ENCODE measurements at places on chromosomes 11 and 22.

DNA sequence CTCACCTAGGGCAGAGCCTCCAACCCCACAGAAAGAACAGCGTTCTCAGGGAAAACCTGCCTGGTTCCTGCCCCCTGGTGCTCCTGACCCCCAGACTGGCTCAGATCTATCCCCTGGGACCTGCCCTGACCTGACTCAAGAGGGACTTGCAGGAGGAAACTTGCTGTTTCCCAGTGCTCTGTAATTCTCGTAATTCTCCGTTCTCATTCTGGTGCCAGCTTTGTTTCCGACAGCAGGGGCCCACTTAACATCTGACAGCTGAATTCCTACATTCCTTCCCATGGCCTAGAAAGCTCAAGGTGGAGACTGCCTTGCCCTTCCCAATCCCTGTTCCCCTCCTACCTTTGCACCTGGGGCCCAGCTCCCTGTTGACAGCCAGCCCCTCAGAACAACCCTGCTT is 12.5 kb upstream of the CSF2RB start:
- no peak for DNase-seq

GRCh38 chr22:50739894-50740293 is 1.9 kb downstream of the ACR start:
- DNase-seq, result no peak

DNA sequence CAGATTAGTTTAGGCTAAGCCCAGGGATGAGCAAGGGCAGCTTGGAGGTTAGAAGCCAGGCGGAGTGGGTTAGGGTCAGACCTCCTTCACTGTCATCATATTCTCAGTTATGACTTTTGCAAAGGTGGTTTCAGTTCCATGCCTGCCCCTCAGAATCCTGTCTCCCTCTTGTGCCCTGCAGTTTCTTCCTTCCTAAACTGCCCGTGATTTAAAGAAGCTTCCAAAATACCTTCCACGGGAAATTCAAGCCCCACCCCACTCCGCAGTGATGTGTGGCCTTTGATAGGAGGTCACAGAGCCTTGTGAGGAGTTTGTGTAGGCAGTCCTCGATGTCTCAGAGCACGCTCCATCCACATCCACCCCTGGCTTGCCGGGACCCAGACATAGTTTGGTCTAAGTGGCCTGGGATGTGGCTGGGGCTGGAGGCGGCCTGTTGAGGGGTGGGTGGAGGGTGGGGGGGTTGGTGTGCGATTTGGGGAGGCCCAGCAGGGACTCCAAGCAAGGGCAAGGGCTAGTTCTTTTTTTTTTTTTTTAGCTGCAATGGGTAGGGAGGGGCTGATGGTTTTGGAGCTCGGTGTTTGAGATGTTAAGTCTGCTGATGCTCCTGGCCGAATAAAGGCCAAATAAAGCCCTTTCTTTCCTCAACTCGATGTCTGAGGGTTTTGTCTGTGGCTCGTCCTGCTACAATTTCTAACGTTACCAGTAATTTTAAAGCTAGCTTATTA is 1.6 kb upstream of the IFITM1 start:
- no peak for DNase-seq

DNA sequence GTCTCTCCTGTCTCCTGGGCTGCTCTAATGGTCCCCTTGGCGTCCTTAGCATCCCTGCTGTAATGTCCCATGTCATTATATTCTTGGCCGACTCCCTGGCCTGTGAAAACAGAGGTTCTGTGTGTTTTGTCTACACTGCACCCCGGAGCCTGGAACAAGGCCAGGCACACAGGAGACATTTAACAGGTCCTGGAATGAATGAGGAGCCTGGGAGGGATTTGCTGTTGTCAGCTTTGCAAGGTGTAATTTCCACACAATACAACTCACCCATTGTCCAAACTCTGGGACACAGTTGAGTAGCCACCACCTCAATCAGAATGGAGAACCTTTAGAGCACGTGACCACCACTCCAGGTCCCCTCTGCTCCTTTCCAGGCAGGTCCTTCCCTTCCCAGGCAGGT is 14.9 kb upstream of the PDGFB start:
- DNase-seq, result no peak

- no peak for DNase-seq
Measured at GRCh38 chr22:26038365-26038764, 130.9 kb upstream of the SEZ6L start.

GRCh38 chr11:4482445-4482844 is at the start of gene OR52K1:
Gene OR52K1 (plus strand): TSS chr11:4482646. CDS start chr11:4488901, 6,255 bp downstream.
- DNase-seq, result no peak

GRCh38 chr11:34379079-34379478 is 21.3 kb upstream of the ABTB2 start:
- DNase-seq, result no peak

DNA sequence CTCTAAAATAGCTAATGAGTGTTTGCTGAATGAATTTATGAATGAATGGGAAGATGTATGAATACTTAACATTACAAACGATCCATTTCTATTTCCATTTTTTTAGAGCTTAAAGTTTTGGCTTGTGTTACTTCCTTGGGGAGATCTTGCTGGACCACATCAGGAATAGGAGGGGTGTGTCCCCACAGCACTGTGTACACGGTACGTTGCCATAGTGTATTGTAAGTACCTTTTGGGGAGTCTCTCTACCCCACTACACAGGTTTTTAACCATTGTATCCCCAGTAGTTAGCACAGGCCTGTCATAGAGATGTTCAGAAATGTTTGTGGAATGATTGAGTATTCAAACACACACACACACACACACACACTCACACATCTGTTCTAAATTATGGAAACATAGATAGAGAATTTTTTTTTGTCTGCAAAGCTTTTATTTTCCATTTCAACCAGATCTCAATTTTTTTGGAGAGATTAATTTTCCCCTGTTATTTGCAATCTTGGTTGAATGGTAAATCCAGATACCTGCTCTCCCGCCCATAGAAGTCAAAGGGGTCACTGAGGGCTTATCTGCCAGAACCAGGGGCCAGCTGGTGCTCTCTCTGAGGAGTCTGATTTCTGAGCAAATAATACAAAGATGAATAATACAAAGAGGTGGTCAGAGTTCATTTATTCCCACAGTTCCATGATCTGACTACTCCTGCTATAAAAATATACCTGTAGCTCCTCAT is 471.0 kb downstream of the INSC start:
- DNase-seq, result no peak

DNA sequence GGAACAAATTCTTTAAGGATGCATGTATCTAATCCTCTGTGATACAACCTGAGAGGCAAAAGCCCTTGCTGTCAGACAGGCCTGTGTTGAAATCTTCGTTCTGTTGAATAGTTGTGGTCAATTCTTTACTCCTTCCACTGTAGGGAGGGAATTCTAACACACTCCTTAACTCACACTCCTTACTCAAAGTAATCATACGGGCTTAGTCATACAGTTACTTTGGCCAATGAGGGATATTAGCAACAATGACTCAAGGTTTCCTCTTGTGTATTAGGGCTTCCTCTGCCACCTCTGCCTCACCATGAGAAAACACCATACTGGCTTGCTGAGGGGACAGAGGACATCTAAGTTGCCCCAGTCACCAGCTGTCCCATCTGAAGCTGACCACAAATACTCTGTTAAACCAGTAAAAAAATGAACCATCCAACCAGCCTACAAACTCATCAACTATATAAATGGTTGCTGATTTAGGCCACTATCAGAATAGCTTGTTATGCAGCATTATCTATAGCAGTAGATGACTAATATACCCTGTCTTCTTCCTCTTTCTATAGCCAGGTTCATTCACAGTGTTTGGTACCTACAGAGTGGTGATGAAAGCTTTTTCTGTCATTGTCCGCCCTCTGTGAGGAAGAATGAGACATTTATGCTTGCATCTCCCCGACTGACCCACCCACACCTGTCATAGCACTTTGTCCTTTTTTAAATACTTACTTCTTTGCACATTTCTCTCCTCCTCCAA is 322.8 kb upstream of the SYN3 start:
- no peak for DNase-seq

GRCh38 chr22:45672564-45673481 is 1.2 kb downstream of the ATXN10 start:
- DNase-seq, result no peak

DNA sequence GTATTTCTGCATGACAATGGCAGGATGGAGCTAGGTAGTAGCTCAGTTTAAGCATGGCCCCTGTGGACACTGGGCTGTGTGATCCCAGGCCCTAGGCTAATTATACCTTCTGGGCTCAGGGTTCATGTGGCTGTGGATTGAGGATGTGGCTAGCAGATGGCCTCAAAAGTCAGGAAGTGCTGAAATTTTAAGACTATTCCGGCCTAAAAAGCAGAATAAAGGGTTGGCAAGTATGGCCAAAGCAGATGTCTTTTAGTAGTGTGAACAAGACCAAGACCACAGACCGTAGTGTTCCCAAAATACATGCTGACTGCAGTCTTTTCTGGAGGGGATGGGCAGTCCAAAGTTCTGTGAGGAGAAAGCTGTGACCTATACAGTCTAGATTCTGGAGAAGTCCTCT is 115.7 kb upstream of the RAG2 start:
- no peak for DNase-seq

DNA sequence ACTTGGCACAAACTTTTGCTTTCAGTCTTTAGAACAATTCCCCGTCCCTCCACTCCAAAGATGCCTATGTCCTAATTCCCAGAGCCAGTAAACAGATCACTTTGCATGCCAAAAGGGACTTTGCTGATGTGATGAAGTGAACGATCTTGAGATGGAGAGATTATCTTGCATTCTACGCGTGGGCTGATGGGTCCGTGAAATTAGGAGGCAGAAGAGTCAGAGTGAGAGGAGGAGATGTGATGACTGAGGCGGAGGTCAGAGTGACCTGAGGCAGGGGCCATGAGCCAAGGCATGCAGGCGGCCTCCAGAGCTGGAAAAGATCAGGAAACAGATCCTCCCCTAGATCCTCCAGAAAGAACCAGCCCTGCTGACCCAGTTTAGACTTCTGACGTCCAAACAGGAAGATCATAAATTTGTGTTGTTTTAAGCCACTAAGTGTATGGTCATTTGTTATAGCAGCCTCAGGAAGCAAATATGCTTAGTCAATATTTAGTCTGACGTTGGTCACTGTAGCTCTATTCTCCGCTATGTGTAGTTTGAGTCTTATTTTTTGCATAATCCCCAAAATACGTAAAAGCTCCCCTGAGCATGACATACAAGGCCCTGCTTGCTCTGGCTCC is 76.0 kb upstream of the TIMP3 start:
- no peak for DNase-seq

DNA sequence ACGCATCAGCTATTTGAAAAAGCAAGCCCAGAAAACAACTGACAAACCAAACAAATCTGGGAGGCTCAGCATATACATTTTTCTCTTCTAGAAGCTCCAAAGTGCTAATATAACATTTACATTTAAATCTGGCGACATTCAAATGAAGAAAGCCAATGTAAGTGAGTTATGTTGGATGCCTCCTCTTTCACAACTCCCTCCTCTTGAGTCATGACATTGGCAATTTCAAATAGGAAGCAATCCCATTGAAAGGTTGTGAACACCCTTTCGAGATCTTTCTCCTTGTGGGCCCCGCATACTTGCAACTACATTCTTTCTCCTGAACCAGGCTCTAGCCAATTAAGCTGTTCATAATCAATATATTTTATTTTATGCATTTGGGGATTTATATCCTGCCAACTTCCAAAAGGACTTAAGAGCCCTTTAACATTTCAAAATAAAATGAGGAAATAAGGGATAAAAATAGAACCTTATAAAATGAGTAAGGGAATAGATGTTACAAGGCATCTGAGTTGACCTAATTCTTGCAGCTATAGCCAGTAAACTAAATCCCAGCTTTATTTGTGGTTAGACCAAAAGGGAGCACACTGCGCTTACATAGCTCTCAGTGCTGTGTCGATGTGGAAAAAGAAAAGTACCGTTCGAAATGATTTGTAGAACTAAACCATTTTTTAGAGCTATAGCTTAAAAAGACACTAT is 129.5 kb upstream of the SESN3 start:
- no peak for DNase-seq

DNA sequence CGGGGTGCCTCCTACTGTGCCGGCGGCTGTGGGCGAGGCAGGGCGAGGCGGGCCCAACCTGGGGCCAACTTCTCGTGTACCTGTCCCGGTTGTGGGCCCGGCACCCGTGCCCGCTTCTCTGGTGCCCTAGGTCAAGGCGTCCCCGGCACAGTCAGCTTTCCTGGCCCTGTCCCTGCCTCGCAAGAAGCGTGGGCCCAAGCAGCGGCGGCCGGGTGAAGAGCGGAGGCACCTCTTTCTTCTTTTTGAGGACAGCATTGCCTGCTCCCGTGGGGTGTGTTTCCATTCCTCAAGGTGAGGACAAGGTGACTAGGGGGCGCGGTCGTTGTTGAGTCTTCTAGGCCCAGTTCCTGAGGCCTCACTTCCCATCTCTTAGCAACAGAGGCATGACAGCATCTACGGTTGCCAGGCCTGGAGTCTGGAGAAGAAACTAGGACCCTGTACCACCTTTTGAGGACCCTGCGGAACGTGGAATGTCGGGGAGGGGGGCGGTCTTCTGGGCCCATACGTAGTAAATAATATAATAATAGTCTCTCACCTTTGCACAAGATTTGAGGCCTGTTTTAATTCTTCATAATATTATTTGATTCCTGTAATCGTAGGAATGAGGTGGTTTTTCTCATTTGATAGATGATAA is 418 bp downstream of the ACO2 start:
- DNase-seq, result no peak

DNA sequence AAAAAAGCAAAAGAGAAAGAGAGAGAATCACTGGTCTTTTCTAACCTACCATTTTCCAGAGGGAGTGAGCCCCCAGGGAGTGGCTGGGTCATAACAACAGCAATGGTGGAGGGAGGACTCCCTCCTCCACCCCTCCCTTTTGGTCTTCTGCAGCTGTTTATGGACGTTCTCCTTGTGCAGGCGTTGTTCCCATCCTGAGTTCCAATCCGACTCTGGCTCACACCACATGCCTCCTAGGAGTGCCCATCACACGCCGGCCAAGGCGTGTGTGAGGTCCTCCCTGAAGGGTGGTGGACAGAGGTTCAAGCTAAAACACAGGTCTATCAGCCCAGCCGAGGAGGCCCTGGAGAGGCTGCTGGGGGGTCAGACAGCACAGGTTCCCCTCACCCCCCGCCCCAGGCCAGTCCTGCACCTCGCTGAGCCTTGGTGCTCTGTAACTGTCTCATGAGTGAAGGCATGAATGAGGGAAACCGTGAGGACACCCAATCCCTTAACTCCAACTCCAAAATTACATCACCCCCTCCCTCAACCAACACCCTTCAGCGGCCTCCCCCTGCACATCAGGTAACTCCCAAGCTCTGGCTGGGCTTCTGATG is 29.4 kb downstream of the IFT27 start:
- DNase-seq, result no peak

DNA sequence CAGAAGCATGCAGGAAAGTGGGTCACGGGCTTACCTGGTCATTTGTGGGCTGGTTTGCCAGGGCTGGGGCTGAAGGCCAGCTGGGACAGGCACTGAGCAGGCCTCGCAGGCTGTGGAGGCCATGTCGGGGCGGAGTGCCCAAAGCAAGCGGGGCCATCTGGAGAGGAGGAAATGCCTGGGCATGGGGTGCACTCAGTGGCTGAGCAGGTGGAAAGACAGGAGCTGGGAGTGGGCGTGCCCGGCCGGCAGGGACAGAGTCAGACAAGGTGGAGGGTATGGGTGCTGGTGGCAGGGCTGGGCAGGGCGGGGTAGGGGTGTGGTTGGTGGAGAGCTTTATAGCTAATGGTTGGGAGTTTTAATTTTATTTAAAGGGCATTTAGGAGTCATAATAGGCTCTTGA is 27.4 kb downstream of the DAGLA start:
- no peak for DNase-seq

GRCh38 chr11:71171576-71171975 is 80.8 kb downstream of the SHANK2 start:
- DNase-seq, result no peak

- DNase-seq, result no peak
Measured at GRCh38 chr11:5096011-5096410, 26.6 kb downstream of the OR52E1 start.
